ENCODE measurements at places on chromosomes 16 and 17.

GRCh38 chr17:61323909-61324868 is 75.5 kb upstream of the TBX2 start:
- DNase-seq = no peak

- DNase-seq = no peak
These were observed 943 bp upstream of the COTL1 start for GRCh38 chr16:84618581-84619460.

DNA sequence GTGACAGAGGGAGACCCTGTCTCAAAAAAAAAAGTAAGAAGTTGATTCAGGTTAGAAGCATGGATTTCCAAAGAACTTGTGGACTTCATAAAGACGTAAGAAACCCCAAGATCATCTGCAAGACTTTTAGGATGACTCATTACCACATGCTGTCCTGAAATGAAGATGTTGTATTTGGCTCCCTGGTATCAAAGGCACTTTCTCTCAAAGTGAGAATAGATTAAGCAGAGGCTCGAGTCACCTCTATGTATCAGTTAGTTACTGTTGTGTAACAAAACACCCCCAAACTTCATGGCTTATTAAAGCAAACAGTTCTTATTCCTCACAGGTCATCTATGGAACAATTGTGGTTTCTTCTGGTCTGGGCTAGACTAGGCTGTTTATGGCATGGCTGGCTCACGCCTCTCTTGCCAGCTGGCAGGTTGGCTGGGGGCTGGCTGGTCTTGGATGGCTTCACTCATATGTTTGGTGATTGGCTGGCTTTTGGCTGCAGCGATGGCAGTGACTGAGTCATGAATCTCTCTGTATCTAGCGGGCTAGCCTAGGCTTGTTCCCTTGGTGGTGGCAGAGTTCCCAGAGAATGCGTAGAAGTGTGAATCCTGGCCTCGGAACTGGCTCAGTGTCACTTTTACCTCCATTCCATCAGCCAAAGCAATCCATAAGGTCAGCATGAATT is 60.4 kb upstream of the MSI2 start:
- DNase-seq = no peak

GRCh38 chr17:48587276-48588073 is 2.6 kb downstream of the HOXB3 start:
- no peak for DNase-seq
